MG63 (cell line): ENCODE measurements at places on chromosomes 6 and 20.

GRCh38 chr20:6231556-6231955, 108.7 kb upstream of the FERMT1 start:
- DNase-seq: no peak

DNA sequence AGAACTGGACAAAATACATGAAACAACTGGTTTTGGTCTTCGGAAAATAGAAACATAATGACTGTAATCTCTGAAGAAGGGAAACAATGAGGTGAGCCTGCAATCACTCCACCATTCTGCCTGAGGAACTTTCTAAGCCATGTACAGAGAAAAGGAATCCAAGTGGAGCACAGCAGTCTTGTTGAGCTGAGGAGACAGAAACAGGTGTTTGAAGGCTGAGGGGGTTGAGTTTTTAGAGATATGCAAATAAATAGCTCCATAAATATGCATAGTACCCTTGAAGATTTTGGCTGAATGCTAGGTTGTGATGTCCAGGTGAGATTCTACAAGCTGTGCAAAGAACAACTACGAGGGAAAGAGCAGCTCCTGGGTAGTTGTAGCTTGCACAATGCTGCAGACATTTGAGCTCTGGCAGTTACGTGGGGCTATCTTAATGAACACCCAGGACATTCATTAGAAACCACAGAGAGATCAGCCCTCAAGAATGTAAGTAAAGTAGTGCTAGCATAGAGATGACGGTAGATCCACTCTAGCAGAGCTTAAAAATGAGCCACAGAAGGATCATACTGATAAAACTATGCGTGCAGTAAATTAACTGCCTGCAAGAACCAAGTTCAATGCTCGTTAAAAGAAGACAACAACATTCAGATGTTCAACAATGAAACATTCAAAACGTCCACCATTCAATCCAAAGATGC, 24.3 kb downstream of the TUBB2B start:
- no peak for DNase-seq

DNA sequence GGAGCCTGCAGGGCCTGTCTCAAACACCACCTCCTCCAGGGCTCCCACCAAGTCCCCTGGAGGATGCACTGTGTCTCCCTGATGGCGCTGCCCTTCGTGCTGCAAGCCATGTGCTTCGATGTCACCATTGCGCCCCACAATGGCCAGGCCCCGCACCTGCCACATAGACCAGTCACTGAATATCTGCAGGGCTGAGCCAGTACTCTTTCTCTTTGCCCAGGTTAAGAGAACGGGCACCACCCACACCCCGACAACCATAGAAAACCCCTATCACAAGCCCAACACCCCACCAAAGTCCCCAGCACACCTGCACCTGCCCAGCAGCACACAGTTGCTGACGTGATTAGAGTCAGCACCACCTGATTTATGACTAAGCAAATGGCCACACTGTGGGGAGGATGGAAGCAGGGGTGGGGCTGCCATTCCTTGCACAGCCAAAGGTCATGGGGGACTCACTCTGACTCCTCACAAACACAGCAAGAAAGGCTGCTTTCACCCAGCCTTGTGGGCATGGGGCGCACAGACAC, 104.3 kb downstream of the SLC23A2 start:
- no peak for DNase-seq

- DNase-seq: no peak
These were observed 9.1 kb upstream of the ANKRD60 start for GRCh38 chr20:58237318-58238132.

DNA sequence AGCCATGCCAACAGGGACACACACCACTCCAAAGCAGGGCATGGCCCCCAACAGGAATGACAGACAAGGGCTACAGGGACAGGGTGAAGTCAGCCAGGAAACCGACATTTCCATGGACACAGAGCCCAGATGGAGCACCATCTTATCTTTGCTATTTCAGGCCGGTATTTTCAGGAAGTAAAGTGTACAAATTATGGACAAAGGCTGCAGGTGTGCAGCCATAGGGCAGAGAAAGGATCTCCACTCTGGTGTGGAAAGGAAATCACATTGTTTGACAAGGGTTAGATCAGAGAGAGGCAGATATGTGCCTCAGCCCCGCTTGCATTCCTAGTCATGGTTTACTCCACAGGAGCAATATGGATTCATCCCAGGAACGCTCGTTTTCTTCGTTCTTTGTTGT, 81.7 kb upstream of the SLC22A23 start:
- no peak for DNase-seq
